ENCODE measurements at places on chromosomes 13 and 19. TPM values are rescaled to one million over a fixed set of nuclear protein-coding genes. Genes with fewer than 3 reads are reported as not detected.

MADCAM1 gene
- 0.70 TPM for polyA plus RNA-seq

FCHO1 gene
- 83.0 TPM for polyA plus RNA-seq

- H3K27ac ChIP-seq = no peak overlapping the region
- no peak for DNase-seq
- H3K36me3 ChIP-seq = no peaks in the 10 kb centered on the region
- no peaks in the 10 kb centered on the region for H3K4me1 ChIP-seq
- no peak overlapping the region for H3K4me3 ChIP-seq
Measured at GRCh38 chr19:15101479-15102082, 5.6 kb upstream of the SYDE1 start.

DNA sequence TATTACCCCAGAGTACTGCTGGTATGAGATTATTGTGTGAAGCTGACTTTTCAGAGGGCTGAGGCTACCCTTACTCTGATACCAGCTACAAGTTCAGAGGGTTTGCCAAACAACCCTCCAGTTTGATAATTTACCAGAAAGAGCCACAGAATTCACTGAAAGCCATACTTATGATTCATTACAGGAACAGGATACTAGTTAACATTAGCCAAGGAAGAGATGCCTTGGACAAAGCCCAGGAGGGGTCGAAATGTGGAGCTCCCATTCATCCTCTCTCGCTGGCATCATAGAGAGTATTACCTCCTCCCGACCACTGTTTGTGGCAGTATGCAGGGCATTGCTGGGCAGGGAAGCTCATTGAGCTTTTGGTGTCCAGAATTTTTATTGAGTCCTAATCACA is 364.3 kb downstream of the KCNRG start:
- H3K27me3 ChIP-seq = no peaks in the 10 kb centered on the region
- no peak overlapping the region for H3K27ac ChIP-seq
- DNase-seq = no peak

Data from B cell (primary cell).